ENCODE measurements at places on chromosomes 1 and 21. TPM values are rescaled to one million over a fixed set of nuclear protein-coding genes. Genes with fewer than 3 reads are reported as not detected.

BMP8B gene
- not detected for total RNA-seq

DNA sequence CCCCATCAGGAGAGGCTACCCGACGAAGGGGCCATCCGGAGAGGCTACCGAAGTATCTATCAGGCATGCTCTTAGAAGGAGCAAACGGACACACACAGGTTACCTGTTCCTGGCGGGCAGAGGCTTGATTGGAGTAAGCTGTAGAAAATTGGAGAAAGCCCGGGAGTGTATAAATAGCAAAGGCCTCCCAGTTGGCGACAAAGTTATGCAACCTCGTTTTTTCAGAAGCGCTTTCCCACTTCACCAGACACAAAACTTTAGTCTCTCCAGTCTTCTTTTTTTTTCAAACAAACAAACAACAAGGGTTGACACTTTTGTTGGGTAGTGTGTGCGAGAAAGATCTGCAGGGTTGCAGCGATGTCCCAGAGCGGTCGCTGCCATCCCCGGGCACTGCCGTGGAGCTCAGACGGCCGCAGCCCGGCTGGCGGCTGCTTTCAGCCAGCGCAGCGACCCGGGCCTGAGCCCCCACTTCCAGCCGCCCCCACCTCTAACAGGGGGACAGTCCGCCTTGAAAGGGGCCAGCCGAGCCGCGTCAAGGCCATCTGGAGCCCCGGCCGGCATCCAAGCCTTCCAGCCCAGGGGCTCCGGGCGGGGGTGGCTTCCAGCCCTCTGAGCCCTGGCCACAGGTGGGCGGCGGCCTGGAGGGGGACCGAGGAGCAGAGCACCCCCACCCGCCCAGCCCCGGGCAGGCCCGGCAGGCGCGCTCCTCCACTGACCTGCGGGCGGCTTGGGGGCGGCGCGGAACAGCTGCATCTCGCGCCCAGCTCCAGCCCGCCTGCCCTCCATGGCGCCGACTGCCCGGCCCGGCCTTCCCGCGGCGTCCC, 616 bp downstream of the MCOLN3 start:
- peaks cover 56% of the 10 kb centered on the region for H3K27me3 ChIP-seq
- no peaks in the 10 kb centered on the region for H3K36me3 ChIP-seq
- peak overlapping the region; percentile 17 for H3K4me3 ChIP-seq
- peaks cover 26% of the 10 kb centered on the region for H3K4me1 ChIP-seq

- DNase-seq = no peak
- no peak overlapping the region for H3K27ac ChIP-seq
- peaks cover 35% of the 10 kb centered on the region for H3K4me1 ChIP-seq
- no peaks in the 10 kb centered on the region for H3K36me3 ChIP-seq
- no peaks in the 10 kb centered on the region for H3K27me3 ChIP-seq
- no peak overlapping the region for H3K4me3 ChIP-seq
Measured at GRCh38 chr21:15748586-15748985, 18.8 kb downstream of the USP25 start.

PADI1 gene
- total RNA-seq = not detected

DNA sequence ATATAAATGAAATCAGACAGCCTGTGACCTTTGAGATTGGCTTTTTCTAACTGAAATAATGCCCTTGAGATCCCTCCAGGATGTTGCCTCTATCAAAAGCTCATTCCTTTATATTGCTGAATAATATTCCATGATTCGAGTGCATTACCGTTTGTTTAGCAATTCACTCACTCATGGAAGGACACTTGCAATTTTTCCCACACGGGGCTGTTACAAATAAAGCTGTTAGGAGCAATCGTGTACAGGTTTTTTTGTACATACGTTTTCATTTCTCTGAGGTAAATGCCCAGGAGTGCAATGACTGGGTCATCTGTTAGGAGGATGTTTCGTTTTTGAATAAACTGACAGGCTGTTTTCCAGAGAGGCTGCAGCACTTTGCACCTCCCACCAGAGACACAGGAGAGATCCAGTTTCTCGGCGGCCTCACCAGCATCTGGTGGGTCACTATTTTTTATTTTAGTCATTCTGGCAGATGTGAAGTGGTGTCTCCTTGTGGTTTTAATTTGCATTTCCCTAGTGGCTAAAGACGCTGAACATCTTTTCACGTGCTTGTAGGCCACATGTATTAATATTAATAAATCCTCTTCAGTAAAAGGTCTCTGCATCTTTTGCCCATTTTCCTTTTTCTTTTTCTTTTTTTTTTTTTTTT, 11.0 kb downstream of the PRDM15 start:
- no peak overlapping the region for H3K4me3 ChIP-seq
- peaks cover 7% of the 10 kb centered on the region for H3K4me1 ChIP-seq
- DNase-seq = no peak
- no peak overlapping the region for H3K27ac ChIP-seq
- H3K36me3 ChIP-seq = no peaks in the 10 kb centered on the region

GRCh38 chr21:36707763-36708285, 8.9 kb downstream of the SIM2 start:
- no peak overlapping the region for H3K27ac ChIP-seq
- peaks cover 89% of the 10 kb centered on the region for H3K27me3 ChIP-seq
- peaks cover 59% of the 10 kb centered on the region for H3K4me1 ChIP-seq
- DNase-seq = no peak
- H3K36me3 ChIP-seq = no peaks in the 10 kb centered on the region

- H3K4me3 ChIP-seq = no peak overlapping the region
- H3K27me3 ChIP-seq = no peaks in the 10 kb centered on the region
- no peaks in the 10 kb centered on the region for H3K36me3 ChIP-seq
- no peak overlapping the region for H3K27ac ChIP-seq
Measured at GRCh38 chr1:17181781-17182464, 23.0 kb upstream of the PADI1 start.

- no peaks in the 10 kb centered on the region for H3K4me1 ChIP-seq
- no peak overlapping the region for H3K4me3 ChIP-seq
- no peaks in the 10 kb centered on the region for H3K36me3 ChIP-seq
- no peak overlapping the region for H3K27ac ChIP-seq
- DNase-seq = no peak
- peaks cover 7% of the 10 kb centered on the region for H3K27me3 ChIP-seq
Measured at GRCh38 chr1:54971317-54971791, 9.1 kb upstream of the TMEM61 start.

- H3K4me1 ChIP-seq = no peaks in the 10 kb centered on the region
- peaks cover 13% of the 10 kb centered on the region for H3K27me3 ChIP-seq
- no peak overlapping the region for H3K27ac ChIP-seq
Measured at GRCh38 chr1:208264469-208265121, 20.4 kb upstream of the PLXNA2 start.

DNA sequence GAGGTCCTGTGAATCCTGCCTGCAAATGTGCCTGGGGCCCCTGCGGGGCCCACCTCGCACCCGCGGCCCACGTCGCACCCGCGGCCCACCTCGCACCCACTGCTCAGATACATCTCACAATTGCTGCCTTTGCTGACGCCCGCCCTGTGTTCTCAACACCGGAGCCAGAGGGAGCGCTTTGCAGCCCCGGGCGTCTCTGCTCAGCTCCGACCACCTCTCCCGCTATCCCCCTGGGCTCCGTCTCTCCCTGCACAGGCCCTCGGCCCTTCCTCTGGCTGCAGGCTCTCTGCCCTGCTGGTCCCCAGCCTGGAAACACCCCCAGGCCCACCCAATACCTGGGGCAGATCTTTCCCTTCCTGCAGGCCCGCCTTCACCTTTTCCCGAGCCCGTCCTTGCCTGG, 44.8 kb downstream of the TP73 start:
- H3K4me1 ChIP-seq = peaks cover 8% of the 10 kb centered on the region
- no peak for DNase-seq
- H3K27ac ChIP-seq = no peak overlapping the region
- peaks cover 7% of the 10 kb centered on the region for H3K27me3 ChIP-seq
- H3K36me3 ChIP-seq = no peaks in the 10 kb centered on the region

GRCh38 chr1:22754106-22754768, 43.6 kb downstream of the EPHB2 start:
- no peak for DNase-seq
- H3K27ac ChIP-seq = no peak overlapping the region
- peaks cover 3% of the 10 kb centered on the region for H3K27me3 ChIP-seq
- H3K4me1 ChIP-seq = no peaks in the 10 kb centered on the region
- H3K36me3 ChIP-seq = no peaks in the 10 kb centered on the region

TPTE gene
- not detected for total RNA-seq

DNA sequence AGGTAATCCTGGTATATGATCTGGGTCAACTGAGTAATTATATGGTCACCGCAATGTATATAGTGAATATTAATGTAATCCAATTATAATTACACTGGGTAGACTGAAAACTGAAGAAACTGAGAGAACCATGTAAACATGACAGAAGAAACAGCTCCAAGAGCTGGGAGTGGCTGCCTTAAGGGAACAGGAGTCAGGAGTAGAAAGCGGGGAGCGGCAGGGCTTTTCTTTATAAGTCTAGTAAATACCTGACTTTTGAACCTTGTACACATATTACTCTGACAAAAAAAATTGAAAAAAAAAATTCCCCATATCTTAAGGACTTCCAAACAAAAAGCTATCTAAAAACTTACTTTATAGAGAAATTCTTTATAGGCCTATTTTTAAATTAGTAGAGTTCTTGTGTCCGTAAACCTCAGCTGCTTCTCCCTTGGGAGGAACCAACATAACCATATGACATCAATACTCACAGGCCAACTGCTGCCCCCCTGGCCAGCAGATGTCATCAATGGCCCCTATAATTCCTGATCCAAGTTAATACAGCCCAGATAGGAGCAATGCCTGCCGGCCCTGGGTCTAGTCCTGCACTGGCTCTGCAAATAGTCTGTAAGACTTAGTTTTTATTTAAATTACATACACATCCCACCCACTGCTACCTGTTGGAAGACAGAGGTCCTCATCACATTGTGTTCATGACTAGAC, 33.8 kb downstream of the THAP3 start:
- peaks cover 4% of the 10 kb centered on the region for H3K4me1 ChIP-seq
- DNase-seq = no peak
- no peak overlapping the region for H3K27ac ChIP-seq
- peaks cover 6% of the 10 kb centered on the region for H3K36me3 ChIP-seq

DNA sequence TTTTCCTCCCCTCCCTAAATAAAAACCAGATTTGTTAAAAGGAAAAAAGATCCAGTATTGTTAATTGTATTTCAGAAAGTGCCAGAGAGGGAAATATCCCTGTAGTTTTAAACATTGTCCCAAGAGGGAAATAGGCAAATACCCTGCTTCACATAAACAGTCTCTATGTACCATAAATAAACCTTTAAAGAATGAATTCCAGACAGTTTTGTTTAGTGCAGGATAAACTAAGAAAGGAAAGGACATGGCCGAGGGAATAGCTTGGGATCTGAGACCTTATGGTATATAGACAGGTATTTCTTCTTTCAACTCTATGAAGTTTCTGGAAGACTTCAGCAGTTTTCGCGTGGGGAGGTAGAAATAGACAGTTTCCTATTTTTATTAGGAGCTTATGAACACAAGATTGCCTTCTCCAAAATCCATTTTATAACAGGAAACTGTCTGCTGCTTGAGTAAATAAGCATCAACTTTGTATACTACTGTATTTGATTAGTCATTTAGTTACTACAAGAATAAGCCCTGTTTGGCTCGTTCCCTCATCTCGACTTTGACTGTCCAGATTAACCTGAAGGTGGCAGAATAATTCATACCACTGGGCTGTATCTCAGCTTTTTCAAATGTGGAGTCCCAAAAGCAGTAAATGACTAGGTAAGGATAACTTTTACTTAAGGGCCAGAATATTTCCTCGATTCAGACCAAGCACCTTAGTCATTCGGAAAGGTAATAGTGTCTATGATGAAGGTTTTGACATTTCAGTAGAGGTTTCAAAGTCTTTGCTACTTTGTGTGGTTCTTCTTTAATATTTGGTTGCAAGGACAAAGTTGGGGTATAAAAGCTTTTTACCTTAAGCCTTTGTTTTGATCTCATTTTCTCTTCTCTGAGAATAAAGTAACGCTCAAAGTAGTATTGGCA, 177.5 kb downstream of the VPS13D start:
- peaks cover 3% of the 10 kb centered on the region for H3K4me1 ChIP-seq
- H3K27me3 ChIP-seq = no peaks in the 10 kb centered on the region
- H3K27ac ChIP-seq = no peak overlapping the region
- H3K36me3 ChIP-seq = peaks cover 57% of the 10 kb centered on the region
- H3K4me3 ChIP-seq = no peak overlapping the region
- no peak for DNase-seq

DNA sequence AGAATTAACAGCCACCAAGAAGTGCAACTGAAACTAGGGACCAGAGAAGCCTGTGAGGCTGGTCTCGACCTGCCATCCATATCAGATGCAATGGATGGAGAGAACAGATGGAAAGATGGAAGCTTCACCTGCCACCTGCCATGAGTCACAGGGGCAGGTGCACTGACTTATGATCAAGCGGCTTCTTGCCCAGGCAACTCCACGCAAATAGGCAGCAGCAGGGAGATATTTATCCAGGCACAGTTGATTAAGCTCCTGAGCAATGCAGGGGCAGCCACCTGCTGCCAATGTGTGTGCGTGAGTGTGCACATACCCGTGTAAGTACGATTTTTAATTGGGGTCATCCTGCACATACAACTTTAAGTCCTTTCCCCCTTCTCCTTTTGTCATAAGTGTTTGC, 174.2 kb downstream of the PTPRU start:
- no peak overlapping the region for H3K27ac ChIP-seq
- no peak overlapping the region for H3K4me3 ChIP-seq
- DNase-seq = no peak
- H3K27me3 ChIP-seq = peaks cover 11% of the 10 kb centered on the region
- no peaks in the 10 kb centered on the region for H3K4me1 ChIP-seq
- H3K36me3 ChIP-seq = no peaks in the 10 kb centered on the region

GJA8 gene
- not detected for total RNA-seq

RXRG gene
- not detected for total RNA-seq

DNA sequence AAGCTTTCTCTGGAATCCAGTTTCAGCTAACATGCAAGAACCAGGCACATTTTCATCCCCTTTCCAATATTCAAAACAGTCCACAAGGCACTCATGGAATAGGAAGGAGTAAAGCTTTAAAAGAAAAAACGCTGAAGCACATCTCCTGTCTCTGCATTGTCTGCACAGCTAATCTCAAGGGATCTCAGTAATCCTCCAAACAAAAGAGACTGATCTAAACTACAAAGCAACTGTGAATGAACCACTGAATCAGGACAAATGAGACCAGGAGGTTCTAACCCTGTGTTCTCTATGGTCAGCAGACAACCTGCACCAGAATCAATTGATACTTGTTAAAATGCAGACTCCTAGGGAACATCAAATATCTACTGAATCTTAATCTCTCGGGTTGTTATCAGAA, 399.0 kb downstream of the HHAT start:
- H3K27me3 ChIP-seq = peaks cover 12% of the 10 kb centered on the region
- no peak for DNase-seq
- H3K36me3 ChIP-seq = no peaks in the 10 kb centered on the region
- H3K27ac ChIP-seq = no peak overlapping the region
- no peak overlapping the region for H3K4me3 ChIP-seq
- no peaks in the 10 kb centered on the region for H3K4me1 ChIP-seq

MCOLN2 gene
- 9.7 TPM for total RNA-seq

DAB1 gene
- total RNA-seq = 0.52 TPM

Measured in CD4-positive, alpha-beta T cell (primary cell).